ENCODE measurements at places on chromosomes 12 and 14.

DNA sequence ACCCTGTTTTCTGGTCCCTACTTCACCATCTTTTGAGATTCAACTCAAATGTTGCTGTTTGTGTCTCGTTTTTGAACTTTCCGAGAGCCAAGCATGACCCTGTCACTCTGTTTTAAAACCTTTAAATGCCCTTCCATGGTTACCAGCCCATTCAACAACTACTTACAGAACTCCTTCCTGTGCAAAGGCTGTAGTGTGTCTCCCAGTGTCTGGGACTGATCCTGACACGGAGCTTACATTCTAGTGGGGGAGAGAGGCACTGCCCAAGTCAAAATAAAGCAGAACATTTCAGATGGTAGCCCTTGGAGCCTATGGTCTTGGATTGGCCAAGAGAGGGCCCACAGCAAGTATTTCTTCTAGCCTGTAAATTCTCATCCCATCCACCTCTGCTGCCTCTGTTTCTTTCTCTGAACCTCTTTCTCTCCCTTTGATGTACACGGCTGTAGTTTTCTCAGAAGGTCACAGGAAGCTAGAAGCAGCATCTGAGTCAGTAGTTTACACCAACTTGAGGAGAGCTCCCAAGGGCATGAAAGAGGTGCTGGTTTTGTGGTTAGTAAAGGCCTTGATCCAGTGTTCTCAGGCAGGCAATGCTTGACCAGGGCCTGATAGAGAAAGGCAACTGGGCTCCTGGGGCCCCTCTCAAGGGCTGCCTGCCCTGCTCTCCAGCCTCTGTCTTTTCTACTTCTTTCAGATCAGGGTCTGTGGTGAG lies 42.3 kb upstream of the SLC24A4 start:
- no peak for DNase-seq

GRCh38 chr12:126582231-126582630 lies 1517.0 kb downstream of the AACS start:
- no peak for DNase-seq

DNA sequence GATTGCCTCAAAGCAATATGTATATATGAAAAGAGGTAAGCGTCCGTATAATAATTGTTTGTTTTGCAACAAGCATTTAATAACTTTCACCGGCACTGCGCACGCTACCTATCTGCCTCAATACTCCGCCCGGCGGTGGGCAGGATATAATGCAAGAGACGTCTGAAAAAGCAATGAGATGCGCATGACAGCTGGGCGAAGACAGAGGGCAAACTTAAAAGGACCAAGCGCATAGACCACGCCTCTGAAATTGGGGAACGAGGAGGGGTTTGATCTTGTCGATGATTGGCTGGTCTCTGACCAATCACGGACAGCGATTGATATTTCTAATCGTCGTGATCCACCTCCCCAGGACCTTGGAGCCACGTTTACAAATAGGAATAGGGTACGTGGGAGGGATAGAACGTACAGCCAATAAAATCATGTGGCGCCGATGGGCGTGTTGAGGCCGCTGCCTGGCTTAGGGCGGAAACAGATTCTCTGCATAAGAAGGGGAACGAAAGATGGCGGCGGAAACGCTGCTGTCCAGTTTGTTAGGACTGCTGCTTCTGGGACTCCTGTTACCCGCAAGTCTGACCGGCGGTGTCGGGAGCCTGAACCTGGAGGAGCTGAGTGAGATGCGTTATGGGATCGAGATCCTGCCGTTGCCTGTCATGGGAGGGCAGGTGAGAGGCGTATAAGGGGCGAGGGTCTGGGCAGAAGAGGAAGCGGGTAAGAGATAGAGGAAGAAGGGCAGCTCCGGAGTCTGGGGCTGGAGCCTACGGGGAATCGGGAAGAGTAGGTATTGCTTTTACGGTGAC lies at the start of gene OS9:
OS9 (plus strand) TSS at position 474 of the 800 bp plus-strand sequence; CDS start at position 504, 30 bp downstream.
- peak; percentile 99 for DNase-seq

DNA sequence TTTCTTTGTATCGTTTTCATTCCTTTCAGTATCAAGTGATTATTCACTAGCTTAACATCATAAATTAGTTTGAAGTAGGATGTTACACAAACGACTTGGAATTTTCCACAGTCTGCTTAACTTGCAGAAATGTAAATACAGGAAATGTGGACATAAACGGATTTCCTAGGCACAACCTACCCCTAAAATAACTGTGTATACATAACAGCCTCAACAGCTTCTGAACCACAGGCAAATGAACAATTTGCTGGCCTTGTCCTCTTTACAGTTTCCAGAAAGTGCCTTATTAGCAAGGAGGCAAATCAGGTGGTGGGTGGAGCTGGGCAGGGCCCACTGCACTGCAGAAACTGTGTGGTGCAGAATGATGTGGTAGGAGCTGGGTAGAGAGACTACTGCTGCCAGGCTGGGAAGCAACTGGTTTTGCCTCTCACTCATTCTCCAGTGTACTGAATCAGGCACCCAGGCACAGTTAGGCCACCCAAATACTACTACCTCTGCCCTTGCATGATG lies 14.1 kb downstream of the DRAM1 start:
- no peak for DNase-seq

DNA sequence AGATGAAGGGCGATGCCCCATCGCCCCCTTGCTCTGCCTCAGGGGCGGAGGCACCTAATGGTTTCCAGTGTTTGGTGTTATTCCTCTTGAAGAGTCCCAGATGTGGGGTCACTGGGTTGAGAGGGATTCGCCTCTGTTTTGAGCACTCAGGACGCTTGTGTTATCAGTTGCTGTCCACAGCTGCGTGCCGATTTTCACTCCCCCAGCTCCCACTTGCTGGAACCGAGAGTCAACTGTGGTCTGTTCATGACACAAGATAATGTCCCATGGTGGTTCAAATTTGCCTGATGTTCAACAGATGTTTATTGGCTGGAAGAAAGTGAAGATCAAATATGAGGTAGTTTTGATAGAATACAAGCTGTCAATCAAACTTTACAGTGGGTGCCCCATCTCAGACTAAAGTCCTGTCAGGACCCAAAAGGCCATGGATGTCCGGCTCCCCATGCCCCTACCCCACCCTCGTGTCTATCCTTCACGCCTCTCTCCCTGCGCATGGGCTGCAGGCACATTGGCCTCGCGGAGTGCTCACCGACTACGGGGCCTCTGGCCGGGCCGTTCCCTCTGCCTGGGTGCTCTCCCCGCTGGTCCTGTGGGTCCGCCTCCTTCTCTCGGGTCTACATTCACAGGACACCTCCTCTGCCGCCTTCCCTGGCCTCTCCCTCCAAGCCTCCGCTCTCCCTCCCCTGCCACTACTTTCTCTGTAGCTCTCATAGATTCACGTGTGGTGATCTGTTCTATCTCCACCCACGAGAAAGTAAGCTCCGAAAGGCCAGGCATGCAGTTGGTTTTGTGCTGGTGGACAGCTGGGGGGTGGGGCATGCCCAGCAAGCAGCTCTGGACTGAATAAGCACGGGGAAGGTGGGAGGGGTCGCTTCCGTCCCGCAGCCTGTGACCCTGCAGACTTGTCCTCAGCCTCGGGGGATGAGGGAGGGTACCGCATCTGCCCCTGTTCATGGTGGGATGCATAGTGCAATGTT lies 6.8 kb upstream of the TRAF3 start:
- DNase-seq = no peak

Data from CD4-positive, alpha-beta T cell treated with Interleukin-15 for 4 hours (primary cell).